ENCODE measurements at places on chromosomes 2 and 18.

- no peak for DNase-seq
Measured at GRCh38 chr2:217414429-217414828, 554.6 kb upstream of the TNP1 start.

DNA sequence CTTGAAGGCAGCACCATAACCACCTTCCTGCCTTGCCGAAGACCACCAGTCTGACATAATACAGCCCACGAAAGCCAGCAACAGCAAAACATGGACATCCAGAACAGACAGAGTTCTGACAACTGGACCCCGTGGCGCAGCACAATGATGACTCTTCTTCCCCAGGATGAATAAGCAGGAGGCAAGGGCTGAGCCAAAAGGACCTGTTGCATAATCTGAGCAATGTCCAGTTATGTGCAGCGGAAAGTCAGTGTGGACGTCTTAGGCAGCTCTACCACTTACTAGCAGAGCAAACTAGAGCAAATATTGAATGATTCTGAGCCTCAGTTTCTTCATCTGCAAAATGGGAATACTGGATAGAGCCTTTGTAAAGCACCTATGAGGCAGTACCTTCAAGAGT lies 225.1 kb downstream of the ZBTB7C start:
- DNase-seq: no peak

DNA sequence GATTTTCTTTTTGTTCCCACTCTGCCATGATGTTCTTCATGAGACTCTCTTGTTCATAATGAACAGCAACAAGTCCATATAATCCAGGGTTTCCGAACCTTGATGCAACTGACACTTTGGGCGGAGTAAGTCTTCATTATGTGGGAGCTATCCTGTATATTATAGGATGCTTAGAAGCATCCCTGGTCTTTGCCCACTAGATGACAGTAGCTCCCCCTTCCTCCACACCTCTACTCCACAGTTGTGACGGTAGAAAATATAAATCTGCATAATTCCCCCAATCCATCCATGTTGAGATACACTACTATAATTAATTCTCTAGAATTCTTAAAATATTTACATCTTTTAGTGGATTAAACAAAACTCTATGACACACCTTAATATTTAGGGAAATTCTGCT lies 482.2 kb upstream of the CELF4 start:
- DNase-seq: no peak

DNA sequence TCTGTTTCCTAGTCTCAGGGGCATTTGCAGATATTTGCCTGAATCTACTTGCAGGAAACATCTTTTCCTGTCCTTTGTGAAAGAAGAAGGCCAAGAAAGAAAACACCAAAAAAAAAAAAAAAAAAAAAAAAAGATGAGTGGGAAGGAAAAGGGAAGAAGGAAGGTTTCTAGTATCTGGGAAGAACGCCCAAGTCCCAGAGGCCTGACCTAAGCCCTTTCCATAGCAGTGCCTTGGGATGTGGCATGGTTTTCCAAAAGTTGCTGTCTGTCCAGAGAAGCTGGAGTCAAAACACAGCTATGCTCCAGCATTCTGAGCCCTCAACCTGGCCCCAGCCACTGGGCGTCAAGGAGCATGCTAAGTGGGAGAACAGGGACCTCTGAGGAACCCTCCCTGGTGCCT lies 123.5 kb downstream of the INHBB start:
- DNase-seq: no peak

DNA sequence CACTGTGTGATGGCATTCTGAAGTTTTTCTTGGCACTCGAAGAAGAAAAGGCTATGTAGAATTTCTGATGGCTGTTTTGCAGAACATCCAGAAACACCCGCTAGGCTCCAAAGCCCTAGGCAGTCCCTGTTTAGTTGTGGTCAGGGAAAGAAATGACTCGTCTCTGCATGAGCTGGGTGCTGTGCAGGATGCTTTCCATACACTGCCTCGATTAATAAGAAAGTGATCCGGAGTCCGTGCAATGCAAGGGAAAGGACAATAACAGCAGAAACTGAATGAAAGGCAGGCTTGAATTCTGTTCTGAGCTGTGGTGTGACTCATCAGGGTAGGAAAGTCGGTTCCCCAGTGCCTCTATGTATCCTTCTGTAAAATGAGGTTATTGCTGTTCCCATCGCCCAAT lies 18.7 kb downstream of the MAPRE3 start:
- no peak for DNase-seq

DNA sequence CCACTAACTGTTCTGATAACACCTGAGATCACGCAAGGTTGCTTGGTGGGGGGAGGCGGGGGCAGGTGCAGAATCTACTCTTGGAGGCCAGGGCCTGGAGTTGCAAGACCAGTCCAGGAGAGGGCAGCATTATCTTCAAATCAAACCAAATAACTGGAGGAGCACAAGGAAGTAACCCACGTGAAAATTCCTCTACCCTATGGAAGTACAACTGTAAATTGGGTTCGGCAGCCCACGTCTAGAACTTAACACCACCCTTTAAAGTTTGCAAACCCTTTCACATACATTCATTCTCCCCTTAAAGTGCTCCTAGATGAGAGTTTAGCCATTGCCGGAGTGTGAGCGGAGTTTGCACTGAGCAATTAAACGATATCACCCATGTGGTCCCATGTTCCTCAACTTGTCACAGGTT lies 19.6 kb upstream of the CXCR1 start:
- DNase-seq: peak; percentile 39

DNA sequence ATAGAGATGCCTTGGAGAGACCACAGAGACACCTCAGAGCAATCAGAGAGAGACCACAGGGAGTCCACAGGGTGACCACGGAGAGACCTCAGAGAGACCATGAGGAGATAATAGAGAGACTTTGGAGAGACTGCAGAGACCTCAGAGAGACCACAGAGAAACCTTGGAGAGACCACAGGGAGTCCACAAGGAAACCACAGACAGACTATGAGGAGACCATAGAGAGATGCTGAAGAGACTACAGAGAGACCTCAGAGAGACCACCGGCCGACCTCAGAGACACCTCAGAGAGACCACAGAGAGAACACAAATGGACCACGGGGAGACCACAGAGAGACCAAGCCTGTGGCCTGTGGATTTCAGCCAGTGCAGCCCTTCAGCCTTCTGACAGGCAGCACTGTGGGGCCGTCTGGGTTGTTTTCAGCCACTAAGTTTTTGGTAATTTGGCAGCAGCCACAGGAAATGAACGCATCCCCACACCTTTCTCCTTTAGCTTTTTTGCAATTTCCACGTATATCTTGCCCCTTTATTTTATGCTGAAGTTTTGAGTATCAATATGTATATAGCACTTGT lies 11.4 kb upstream of the TMEM18 start:
- no peak for DNase-seq
